CD4-positive, alpha-beta T cell treated with Interleukin-2 at 100 ng/mL for 4 hours (primary cell): ENCODE measurements at places on chromosomes 4 and X.

DNA sequence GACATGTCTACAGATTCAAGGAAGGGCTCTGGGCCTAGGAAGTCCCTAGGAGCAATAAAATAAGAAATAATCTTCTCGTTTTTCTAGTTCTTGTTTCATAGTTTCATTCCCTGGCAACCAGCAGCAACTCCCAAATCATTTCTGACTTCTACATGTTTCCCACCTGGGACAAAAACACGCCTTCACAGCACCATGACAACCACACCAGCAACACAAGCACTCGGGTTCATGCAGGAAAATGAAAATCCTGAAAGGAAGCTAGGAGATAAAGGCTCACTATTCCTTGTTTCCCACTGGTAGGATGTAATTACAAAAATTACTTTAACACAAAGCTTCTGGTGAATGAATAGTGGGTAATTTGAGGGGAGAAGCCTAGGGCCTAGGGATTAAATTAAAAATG, 158.9 kb downstream of the ADAMTS3 start:
- no peak for DNase-seq

DNA sequence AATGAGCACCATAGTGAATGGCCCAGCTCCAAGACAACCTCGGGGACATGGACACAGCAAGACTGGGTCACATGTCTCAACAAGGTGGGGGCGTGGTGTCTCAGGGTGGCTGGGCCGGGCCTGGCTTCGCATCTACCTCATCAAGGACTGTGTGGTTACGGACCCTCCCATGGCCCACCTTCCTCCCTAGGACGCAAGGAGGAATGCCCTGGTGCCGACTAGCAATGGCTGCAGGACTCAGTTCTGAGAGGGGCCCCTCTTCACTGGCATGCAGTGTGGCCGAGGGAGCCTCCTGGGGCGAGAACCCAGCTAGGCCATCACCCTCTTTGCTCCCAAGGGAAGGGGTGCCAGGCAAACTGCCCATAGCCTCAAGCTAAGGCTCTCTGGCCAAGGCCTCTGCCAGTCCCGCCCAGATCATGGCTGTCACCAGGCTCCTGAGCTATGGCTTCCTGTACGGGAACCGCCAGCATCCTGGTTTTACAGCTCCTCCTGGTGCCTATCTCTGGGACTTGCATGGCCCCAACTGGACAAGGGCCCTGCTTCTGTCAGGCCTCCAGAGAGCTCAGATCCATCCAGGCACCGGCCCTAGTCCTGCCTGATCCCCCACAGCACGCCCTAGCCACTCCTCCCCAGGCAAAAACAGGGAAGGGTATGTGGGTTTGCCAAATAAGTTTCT, 218.0 kb upstream of the AGTR2 start:
- no peak for DNase-seq

GRCh38 chr4:140790171-140790570, 34.0 kb upstream of the TBC1D9 start:
- no peak for DNase-seq

- no peak for DNase-seq
These were observed 56.2 kb downstream of the VCX3B start for GRCh38 chrX:8520791-8521190.

GRCh38 chr4:96593422-96593821, 753.5 kb downstream of the PDHA2 start:
- DNase-seq = no peak

DNA sequence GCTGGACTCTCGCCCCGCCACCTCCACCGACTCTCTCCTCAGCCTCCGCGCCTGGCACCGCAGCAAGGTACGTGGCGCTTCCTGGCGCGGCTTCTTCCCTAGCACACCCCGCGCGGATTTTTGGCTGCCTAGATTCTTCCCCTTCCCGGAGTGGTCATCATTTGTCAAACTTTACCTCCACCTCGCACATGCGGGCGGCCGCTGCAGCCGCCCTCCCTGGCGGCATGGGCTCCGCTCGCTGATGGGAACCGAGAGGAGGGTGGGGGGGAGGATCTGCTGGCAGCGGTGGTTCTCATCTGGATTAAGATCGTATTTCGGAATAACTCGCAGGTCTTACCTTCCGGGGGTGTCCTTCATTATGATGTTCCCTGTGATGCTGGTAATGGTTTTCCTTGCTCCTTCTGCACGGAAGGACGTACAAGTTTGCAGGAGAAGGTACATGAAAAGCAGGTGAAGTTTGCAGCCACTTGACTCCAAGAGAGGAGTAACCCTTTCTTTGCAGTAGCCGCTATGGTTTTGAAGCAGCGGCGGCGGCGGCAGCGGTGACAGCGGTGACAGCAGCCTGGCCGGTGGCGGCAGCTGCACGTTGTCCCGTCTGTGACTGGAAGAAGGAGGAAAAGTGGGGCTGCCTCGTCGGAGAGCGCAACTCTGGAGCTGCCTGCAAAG, 2183.9 kb upstream of the TENM3 start:
- no peak for DNase-seq

- DNase-seq = no peak
These were observed 592.4 kb downstream of the ACTRT1 start for GRCh38 chrX:127459790-127460189.

DNA sequence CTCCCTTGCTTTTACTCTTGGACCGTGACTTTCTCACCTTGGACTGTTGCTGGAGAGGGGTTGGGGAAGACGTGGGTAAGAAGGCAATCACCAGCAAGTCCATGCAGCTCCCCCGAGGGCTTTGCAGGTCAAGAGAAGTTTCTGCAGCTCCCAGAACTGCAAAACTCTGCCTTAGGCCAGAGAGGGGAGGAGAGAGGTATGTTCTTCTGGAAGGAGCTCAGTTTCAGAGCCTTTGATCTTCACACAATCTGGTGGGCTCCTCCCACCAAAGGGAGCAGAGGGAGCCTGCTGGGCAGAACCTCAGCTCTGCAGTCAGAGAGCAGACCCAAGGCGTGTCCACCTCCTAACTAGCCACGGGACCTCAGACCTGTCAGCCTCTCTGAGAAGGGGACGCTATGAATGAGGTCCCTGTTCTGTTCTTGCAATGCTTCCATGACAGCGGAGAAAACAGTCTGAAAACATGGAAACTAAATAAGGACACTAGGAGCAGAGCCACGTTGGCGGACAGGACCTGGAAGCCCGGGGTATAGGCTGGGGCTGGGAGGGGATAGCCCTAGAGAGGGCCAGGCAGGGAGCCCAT, 92.8 kb downstream of the EVC2 start:
- no peak for DNase-seq

GRCh38 chr4:5885733-5886132, 7.2 kb downstream of the CRMP1 start:
- DNase-seq = no peak

DNA sequence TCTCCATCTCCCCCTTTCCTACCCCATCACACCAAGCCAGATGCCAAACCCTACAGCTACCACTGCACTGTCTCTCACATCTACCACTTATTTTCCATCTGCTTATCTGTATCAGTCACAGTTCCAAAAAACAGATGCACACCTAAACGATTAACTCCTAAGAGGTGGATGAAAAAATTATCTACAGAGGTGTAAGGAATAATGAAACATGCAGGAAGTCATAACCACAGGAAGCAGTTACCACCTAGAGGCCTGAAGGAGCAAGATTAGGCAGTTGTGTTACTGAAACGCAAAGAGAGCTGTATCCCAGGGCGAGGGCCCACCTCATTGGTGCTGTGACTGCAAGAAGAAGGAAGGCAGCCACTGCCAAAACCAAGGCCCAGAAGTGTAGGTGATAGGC, 87.8 kb upstream of the FAM241A start:
- no peak for DNase-seq

DNA sequence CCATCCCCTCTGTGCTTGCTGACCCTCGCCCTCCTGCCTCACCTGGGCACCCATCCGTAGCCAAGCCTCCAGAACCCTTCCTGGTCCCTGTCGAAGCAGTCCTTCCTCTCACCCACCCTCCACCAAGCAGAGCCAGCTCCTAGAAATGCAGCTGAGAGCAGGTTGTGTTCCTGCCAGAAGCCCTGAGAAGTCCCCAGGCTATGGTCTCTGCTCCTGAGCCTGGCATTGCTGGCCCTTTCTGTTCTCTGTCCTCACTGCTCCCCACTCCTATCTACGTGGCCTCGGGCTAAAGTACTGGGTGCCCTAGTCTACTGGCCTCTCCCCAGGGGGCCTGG, 2.1 kb upstream of the CPZ start:
- DNase-seq = no peak

DNA sequence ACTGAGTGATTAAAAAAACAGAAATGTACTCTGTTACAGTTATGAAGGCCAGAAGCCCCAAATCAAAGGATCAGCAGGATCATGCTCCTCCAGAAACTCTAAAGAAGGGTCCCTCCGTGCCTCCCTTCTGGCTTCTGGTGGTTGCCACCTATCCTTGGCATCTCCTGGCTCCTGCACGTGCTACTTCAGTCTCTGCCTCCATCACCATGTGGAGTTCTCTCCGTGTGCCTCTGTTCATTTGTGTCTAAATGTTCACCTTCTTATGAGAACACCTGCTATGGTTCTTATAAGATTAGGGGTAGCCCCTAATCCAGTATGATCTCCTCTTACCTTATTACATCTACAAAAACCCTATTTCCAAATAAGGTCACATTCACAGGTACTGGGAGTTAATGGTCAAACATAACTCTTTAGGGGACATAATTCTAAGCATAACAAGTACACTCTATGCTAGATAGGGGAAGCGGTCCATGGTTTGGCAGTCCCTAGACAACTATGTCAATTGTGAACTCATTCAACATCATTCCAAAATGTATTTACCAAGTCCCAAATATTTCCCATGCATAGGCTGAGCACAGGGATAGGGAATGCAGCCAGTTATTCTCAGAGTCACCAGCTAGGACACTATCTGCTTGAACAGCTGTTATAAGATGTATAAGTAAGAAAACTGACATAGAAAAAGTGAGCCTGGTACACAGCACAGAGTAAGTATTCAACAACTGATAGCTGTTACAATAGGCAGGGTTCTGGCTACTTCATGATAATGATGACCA, 295.5 kb upstream of the BOD1L1 start:
- no peak for DNase-seq

- DNase-seq = no peak
These were observed 187.4 kb downstream of the TEX13C start for GRCh38 chrX:125507119-125507518.

- DNase-seq = peak; percentile 55
These were observed 83.6 kb downstream of the NBDY start for GRCh38 chrX:56812515-56813105.

DNA sequence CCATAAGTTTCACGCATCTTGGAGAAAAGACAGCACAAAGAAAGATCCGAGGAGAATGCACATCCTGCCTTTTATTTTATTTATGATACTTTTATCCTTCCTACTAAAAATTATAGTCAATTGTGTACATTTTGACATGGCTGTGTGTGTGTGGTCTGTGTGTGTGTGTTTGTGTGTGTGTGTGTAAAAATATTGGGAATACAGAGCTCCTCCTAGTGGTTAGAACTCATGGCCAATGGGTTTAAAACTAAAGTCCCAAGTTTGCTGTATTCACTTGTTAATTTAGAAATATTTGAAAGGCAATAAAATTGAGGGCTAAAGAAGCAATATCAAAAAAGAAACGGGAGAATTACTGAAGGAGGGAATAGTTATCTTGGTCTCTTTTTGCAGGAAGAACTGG, 47.5 kb downstream of the NKX6-1 start:
- DNase-seq = no peak

DNA sequence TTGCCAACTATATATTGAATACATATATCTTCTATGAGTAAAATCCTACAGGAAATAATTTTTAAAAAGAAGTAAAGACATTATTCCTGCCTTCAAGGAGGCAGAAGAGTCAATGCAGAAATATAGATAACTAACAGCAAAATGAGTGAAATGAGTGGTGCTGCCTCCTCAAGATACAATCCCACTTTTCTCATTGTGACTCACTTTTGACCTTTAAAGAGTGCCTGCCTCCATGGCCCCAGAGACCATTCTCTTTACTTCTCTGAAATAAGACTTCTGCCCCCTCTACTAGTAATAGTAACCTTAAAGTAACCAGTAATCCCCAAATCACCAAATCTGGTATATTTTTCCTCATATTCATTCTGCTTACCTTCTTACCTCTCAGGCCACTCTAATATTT, 15.5 kb downstream of the SLC10A7 start:
- DNase-seq = no peak

- DNase-seq = no peak
These were observed 46.0 kb upstream of the SFRP2 start for GRCh38 chr4:153834901-153835300.

GRCh38 chr4:106541253-106541652, 172.7 kb upstream of the GIMD1 start:
- DNase-seq = no peak

DNA sequence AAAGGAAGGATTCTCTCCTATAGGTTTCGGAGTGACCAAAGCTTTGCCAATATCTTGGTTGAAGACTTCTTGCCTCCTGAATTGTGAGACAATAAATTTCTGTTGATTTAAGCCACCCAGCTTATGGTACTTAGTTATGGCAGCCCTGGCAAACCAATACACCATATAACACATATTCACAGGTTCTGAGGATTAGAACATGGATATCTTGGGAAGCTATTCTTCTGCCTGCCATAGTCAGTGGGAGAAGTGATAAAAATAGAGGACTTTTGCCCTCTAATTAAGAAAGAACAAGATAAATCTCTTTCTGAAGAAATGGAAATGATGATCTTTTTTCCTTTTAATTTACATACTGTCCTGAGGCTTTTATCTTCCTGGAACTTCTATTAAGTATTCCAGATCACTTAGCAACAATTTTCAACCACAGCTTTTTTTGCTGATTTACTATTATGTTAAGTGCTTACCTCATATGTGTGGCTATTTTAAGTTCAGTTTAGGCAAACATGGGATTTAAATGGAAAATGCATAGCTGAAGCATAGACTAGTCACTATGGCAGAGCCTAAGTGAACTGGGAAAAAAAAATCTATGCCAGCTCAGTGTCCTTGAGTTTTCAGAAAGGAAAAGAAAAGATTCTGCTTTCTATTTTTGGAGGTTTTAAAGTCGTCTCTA, 381.7 kb downstream of the STPG2 start:
- DNase-seq = no peak

- DNase-seq = no peak
These were observed 15.3 kb upstream of the PITX2 start for GRCh38 chr4:110638089-110638746.

GRCh38 chr4:53906606-53907190, 157.7 kb downstream of the CHIC2 start:
- DNase-seq = no peak

DNA sequence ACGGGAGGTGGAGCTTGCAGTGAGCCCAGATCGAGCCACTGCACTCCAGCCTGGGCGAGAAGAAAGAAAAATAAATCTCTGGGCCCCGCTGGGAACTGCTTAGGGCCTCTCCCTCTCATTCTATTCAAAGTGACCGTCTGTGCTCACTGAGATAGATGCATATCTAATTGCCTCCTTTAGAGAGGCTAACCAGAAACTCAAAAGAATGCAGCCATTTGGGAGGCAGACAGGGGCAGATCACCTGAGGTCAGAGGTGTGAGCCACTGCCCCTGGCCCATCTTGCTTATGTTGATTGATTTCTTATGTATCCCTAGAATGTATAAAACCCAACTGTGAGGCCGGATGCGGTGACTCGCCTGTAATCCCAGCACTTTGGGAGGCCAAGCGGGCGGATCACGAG, 6.2 kb upstream of the CSF2RA start:
- DNase-seq = no peak
